ENCODE measurements at places on chromosomes 6 and 20.

GRCh38 chr6:16179970-16180431 is 51.1 kb downstream of the MYLIP start:
- DNase-seq: no peak

- no peak for DNase-seq
Measured at GRCh38 chr20:46802722-46803121, 91.9 kb upstream of the EYA2 start.

GRCh38 chr20:48697845-48698491 is 129.8 kb downstream of the PREX1 start:
- no peak for DNase-seq

GRCh38 chr6:6646859-6647258 is 58.3 kb downstream of the LY86 start:
- no peak for DNase-seq
